ENCODE measurements at places on chromosomes 5 and 9.

GRCh38 chr9:16136451-16136850 lies 583.6 kb downstream of the CCDC171 start:
- DNase-seq: no peak

- DNase-seq: peak; percentile 63
These were observed 92.0 kb downstream of the SV2C start for GRCh38 chr5:76175051-76175666.

DNA sequence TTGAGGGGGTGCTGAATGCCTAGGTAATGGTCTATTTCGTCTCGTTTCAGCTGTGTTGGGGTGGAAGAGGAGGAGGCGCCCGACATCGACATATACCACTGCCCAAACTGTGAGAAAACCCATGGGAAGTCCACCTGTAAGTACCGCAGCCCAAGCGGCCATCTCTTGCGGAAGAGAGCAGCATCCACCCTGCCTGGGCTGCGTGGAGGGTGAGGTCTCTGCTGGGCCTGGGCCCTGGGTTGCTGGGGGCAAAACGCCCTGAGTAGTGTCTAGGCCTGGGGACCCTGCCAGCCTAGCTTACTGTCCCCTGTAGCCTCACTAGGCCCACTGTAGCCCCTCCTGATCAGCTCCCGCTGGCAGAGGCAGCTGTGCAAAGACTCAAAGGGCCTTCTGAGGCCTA lies 53.5 kb downstream of the PHF2 start:
- no peak for DNase-seq

DNA sequence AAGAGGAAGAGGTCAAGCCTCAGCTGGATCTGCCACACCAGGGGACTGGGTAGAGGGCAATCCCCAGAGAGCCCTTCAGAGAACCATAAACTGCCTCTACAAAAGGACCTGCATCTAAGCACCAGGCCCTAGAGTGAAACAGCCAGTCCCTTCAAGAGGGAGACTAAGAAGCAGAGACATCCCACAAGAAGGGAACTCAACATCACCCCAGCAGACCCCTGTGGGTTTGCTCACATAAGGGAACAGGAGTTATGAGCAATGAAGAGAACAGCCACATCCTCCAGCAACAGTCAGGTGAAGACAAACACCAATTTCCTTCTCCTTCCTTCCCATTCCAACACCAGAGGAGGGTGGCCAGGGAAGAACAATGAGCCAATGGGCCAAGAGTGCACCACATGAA lies 48.9 kb downstream of the TNFSF15 start:
- DNase-seq: no peak

DNA sequence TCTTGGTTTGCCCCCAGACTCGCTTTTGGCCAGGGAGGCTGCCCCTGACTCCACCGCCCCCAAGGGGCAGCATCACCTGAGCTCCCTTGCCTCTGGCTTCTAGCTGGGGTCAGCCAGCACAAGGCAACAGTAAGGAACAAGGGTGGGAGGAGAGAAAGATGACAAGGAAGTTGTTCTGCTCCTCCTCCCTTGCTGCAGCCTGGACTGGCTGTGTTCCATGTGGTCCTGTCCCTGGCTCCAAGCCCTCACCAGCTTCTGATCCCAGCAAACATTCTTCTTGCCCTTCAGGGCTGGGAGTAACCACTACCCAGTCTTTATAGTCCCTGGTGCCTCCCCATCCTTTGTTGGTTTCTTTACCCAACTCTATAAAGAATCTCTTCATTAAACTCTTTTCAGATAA lies 100.3 kb upstream of the SPIN1 start:
- DNase-seq: no peak

DNA sequence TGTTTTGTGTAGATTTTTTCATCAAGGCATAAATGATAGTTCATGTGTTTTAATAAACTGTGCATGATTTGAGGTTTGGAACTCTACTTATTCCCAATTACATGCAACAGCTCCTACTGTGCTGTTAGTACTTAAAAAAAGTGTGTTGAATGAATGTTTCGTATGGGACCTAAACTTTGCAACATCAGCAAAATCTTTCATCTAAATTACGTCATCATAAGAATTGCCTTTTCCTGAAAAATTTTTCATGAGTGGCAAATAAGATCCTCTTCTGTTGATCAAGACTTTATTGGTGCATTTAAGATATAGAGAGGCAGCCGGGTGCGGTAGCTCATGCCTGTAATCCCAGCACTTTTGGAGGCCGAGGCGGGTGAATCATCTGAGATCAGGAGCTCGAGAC lies 826.1 kb downstream of the SEMA5A start:
- DNase-seq: no peak

- no peak for DNase-seq
These were observed 302.1 kb downstream of the SLF1 start for GRCh38 chr5:94920570-94920969.

- DNase-seq: peak; percentile 63
These were observed 123.6 kb downstream of the PALM2AKAP2 start for GRCh38 chr9:109903515-109904138.

DNA sequence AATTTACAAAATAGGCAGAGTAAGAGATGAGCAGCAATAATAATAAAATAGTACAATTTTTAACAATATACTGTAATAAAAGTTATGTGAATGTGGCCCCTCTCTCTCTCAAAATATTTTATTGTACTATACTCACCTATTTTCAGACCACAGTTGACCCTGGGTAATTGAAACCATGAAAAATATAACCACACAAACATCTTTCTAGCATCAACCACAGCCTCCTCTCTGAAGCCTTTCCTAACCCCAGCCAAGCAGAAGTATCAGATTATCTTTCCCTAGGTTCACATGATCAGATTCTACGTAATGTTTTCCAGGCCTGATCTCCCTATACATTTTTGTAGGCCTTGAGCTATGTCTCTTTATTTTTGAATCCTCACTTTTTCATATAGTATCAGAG lies 35.2 kb downstream of the DNAH5 start:
- no peak for DNase-seq

DNA sequence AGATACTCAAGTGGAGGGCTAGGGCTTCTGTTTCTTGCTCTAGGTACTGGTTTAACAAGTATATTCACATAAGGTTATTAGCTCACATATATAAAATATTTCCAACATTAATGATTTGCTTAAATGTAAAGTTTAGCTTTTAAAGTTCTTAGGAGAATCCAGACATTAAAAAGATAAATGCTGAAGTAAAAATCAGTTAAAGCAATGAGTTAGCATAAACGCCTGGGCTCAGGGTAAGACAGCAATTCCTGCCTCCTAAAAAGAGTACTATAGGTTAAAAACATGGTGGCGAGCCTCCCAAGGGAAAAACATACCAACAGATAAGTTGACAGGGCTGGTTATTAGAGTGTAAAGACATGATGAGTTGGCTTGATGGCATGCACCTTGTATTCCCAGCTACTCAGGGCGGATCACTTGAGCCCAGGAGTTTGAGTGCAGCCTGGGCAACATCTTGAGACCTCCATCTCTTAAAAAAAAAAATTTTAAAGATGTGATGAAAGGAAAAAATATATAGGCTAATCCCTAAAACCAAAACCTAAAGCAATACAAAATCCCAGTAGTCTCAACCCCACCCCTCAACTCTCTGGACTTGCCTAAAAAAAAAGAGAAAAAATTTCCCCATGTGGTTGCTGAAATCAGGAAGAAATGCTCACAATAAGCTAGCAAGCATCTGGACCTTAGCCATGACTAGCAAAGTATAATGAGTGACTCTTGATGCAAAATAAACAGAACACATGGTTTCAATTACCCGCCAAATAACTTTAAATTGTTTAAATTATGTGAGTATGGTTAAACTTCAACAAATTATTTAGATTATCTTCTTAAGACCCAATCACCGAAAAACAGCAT lies 3.6 kb downstream of the GOLPH3 start:
- peak; percentile 69 for DNase-seq

Data from NCI-H446 (cell line).